ENCODE measurements at places on chromosomes 7 and 10. TPM values are rescaled to one million over a fixed set of nuclear protein-coding genes. Genes with fewer than 3 reads are reported as not detected.

- no peak for DNase-seq
Observed at GRCh38 chr7:12719981-12720865, 32.8 kb downstream of the ARL4A start.

- no peak for DNase-seq
Observed at GRCh38 chr10:5971315-5971832, 6.0 kb downstream of the IL15RA start.

DNA sequence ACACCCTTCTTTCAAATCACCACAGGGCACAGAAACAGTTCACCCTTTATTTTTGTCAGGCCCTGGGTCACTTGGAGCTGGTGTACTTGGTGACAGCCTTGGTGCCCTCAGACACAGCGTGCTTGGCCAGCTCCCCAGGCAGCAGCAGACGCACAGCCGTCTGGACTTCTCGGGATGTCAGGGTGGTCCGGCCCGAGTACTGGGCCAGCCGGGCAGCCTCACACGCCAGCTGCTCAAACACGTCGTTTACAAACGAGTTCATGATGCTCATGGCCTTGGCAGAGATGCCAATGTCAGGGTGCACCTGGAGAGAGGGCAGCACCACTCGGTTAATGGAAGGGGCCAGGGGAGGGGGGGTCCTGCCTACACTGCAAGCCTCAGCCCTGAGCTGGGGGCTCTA is 2.5 kb downstream of the H2BK1 start:
- DNase-seq: no peak

The ATOH7 gene
- not detected for total RNA-seq

DNA sequence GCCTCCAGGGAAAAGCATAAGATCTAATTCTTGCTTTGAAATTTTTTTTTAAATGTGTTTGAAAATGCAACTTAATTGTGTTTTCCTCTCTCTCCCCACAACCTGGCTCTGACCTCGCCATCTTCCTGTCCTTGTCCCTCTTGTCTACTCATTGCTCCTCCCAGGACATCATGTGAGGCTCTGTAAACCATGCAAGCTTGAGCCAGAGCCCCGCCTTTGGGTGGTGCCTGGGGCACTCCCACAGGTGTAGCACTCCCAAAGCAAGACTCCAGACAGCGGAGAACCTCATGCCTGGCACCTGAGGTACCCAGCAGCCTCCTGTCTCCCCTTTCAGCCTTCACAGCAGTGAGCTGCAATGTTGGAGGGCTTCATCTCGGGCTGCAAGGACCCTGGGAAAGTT is 9.8 kb upstream of the CDHR1 start:
- DNase-seq: no peak

The CALHM1 gene
- not detected for total RNA-seq

GRCh38 chr10:896982-897381 is 34.5 kb downstream of the LARP4B start:
- no peak for DNase-seq

The FAM25G gene
- total RNA-seq: not detected

GRCh38 chr10:61452655-61453641 is at the start of gene TMEM26:
TMEM26 (minus strand) TSS chr10:61453381; CDS start chr10:61453081, 300 bp downstream.
- peak; percentile 59 for DNase-seq

- no peak for DNase-seq
Observed at GRCh38 chr10:58618158-58618676, 105.5 kb downstream of the BICC1 start.

- no peak for DNase-seq
Observed at GRCh38 chr10:94043431-94043990, 49.8 kb downstream of the PLCE1 start.

The PHYHIPL gene
- not detected for total RNA-seq

DNA sequence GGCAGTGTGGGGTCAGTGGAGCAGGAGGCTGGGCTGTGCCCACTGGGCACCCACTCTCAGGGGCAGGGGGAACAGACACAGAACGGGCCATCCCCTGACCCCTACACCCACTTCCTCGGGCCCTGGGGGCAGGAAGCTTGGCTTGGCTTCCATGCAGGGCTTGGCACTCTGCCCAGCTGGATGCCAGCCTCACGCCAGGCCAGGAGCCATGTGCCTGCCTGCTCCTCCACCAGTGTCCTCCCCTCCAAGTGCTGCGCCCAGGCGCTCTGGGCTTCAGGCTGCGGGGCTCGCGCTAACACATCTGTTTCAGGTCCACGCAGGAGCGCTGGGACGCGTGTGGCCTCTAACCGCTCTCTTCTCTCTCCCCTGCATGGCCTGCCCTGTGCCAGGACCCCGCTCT is 12.7 kb downstream of the LDB3 start:
- DNase-seq: no peak

GRCh38 chr10:1425879-1426278 is 311.4 kb downstream of the ADARB2 start:
- DNase-seq: no peak

The SHTN1 gene
- total RNA-seq: 16.8 TPM

DNA sequence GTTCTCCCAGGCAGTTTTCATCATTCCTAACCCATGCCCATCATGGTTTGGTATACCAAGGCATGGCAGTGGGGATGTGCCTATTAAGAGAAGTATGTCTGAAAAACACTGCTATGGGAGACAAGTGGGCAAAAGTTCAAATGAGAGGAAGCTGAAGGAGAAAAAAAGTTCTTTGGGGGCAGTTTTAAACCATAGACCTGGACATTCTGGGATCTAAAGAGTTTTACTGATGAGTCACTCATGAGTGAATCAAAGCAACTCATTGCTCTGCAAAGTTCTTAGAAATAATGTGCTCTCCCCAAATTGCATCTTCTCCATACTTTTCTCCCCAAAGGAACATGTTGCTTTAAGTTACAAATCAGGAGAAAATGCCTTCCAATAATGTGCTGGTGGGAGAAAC is 256.9 kb upstream of the MTPN start:
- no peak for DNase-seq

DNA sequence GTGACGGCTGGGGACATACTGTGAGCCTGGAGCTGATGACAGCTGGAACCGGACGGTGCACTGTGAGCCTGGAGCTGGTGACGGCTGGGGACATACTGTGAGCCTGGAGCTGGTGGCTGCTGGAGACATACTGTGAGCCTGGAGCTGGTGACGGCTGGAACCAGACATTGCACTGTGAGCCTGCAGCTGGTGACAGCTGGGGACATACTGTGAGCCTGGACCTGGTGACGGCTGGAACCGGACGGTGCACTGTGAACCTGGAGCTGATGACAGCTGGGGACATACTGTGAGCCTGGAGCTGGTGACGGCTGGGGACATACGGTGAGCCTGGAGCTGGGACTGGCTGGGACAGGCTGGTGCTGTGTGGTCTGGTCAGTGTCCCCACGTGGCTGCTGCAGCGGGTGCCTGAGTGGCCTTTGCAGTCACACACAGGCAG is 47.9 kb downstream of the PTPRN2 start:
- DNase-seq: no peak

- no peak for DNase-seq
Observed at GRCh38 chr7:7816084-7816483, 97.7 kb upstream of the RPA3 start.

The TLX1 gene
- not detected for total RNA-seq
